ENCODE measurements at places on chromosomes 7 and 10.

DNA sequence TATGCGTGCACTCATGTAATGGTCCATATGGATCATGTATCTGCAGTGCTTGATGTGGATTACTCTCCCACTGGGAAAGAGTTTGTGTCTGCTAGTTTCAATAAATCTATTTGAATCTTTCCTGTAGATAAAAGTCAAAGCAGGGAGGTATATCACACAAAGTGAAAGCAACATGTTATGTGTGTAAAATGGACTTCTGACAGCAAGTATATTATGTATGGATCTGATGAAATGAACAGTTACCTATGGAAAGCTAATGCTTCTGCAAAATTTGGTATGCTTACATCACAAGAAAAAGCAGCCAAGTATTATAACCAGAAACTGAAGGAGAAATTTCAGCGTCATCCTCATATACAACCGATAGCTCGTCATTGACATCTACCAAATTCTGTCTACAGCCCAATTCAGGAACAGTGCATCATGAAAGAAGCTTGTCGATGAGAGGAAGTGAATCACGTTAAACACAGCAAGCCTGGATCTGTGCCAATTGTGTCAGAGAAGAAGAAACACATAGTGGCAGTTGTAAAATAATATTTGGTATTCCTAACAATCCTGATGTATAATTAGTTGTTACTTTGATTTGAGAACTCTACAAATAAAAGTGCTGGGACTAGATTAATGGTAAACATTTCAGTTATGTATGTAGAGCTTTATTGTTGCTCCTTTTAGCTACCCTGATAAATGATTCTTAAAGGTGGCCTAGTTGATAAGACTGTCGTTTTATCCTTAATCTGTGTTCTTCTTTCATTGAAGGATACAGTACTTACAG lies 14.2 kb upstream of the SYPL1 start:
- peak; percentile 79 for DNase-seq

DNA sequence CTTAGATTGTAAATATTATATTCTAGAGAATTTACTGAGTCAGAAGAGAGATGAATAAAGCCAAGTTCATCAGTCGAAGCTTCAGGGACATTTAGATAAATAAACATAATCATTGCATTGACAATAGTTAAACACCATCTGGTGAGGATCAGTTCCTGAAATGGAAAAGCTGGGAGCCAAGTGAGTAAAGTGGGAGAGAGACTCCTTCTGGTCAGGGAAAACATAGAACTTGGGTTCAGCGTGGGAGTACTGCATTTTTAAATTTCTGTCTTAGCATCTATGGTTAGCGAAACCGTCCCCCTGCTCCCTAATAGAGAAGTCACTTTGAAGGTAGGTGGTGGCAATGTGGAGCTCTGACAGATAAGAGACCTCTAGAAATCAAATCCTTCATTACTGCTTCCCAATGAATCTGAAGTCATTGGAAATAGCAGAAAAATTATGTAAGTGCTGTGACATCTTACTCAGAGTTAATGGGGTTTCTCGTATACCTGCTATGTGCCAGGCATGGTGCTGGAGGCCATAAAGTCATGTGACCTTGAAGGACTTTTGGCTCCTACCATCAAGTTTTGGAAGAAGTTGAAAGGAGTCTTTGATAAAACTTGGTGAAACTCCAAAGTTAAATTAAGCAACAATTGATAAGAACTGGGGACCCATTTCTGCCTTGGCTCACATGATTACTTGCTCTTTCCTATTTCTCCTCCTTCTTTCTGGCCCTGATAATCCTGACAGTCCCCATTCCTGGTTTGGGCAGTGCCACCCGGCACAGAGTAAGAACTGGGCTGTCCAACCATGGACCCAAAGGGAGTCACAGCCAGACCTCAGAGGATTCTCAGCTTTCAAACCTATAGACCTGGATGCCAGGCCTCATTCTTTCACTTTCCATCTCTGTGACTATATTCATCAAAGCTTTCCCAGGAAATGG lies 211.2 kb downstream of the C7orf25 start:
- DNase-seq: no peak

DNA sequence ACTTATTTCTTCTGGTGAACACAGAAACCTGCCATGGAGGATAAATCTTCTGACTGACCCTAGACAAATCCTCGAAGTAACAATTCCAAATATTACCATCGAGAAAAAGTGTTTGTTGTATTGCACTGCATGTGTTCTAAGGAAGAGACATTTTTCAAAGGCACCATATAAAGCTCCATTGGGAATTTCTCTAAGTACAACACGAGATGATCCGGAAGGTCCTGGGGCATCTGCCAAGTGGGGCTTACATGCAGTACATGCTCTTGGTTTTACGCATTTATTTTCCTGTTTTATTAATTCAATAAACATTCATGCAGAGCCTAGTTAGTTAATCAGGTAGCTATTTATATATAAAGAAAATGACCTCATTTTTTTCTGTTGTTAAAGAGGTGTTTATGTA lies 692.0 kb upstream of the IGFBP3 start:
- no peak for DNase-seq

DNA sequence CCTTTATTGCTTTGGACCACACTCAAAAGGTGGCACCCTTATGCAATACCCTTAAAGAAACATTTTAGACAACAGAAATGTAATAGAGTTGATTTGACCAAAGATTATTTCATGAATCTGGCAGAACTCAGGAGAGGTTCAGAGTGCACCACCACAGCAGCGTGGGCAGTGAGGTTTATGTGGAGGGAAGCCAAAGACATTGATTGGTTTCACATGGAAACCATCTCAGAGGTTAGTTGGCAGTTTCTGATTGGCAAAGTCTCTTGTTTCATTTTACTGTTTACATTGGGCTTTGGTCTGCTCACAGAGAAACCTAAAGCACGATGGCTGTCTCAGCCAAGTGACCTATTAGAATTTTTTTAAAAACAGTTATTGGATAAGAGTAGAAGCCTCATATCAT lies 101.3 kb downstream of the SDHAF3 start:
- no peak for DNase-seq

DNA sequence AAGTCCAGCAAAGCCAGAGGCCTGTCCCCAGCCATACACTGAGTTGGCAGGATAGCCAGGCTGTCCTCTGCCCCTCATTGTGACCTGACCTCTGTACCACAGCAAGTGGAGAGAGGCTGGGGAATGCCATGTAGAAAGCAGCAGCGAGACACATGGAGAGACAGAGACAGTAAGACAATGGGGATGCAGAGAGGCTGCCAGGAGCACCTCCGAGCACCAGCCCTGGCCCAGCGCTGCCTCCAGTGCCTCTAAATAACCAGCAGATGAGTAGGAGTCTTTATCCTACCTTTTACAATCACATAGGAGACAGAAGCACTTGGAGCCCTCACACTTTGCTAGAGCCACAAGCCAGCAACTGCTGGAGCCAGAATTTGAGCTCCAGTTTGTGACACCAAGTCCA lies 8.1 kb downstream of the GDF2 start:
- DNase-seq: no peak

DNA sequence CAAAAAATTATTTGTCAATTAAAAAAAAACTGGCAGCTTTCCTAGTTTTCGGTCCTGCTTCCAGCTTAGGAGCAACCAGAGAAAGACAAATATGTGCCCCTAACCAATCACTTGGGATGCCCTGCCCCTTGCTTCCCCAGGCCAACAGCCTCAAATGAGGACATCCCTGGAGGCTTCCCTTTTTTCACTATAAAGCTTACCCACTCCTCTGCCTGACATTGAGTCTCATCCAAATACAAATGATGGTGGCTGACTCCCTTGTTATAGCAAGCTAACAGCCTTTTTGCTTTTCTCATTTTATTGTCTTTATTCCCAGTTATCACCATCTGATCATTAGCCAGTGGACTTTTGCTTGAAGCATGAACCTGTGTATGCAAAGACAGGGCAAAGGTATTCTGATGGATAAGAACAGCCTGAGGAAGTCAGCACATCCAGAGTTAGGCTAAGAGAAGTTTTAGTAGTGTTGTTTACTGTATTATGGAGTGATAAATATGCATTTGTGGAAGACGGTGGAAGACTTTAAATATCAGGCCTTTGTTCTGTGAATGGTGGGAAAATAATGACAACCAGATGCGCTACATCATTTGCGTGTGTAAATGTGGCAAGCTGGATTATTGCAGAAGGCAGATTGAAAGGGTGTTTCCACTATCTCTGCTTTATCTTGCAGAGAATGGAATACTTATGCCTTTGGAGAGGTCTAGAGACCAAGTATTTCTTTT lies 1.7 kb upstream of the CCM2 start:
- DNase-seq: peak; percentile 25

DNA sequence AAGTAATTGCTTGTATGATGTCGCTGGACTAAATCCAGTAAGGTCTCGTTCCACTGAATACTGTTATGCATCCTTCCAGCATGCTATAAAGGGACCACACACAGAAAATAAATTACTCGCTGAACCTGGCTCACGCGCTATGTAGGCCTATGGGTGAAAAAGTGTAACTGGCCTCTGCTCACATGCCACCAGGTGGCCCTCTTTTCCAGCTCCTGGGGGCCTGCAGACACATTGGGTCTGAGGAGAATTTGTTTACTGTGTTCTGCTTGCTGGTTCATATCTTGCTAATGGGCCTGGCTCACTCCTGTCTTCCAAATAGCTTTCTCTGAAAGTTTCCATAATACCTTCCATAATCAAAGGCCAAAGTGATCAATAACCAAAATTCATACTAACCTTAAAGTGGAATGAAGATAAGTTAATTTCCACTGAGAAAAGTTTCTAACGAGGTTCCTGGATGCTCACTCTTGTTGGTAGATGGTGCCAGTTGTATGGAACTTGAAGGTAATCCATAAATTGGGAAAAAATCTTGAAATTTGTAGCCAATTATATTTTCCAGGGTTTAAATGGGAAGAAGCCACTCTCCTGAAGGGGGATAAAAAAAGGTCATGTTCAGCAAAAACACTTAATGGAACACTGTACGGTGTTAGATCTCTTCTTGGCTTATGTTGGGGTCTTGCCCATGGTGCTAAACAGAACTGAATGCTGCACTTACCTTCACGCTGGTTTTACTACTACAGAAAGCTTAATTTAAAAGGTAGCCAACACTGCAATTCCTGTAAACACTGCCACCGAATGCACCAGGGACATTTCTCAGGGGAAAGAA lies 27.0 kb upstream of the ZPBP start:
- no peak for DNase-seq

DNA sequence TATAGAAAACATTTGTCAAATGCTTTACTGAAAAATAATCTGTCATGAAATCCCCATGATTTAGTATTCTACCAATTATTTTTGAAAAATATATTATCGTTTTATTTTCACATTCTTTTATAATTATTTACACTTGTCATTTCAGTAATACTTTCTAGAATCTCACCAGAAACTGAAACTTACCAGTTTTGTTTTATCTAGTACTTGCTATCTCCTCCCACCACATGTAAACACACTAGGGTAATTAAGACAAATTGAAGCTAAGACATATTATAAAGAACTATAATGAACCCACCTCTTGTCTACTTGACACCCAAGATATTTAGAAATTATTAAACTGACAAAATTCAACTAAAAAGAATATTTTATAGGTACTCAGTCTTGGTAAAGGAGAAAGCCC lies 51.5 kb upstream of the GRM3 start:
- DNase-seq: no peak

- DNase-seq: no peak
Measured at GRCh38 chr10:126394948-126395347, 6.7 kb upstream of the ADAM12 start.

DNA sequence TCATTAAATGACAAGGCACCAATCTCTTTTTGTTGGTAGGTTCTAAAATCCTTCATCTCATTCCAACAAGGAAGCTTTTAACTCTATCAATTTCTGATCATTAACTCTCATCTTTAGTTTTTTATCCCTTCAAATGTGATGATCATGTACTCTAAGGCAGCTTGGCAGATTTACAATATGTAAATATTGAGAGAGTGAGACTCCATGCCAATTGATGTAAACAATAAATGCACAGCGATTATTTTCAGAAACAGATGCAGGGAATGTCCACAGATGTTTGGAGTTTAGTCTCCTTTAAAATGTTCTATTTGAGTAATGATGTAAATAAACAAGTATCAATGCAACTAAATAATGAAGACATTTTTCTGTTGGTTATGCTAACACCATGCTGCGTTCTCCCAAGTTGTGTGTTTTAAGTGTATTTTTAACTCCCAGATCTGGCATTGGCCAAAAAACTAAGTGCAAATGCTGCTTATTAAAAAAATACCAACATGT lies 213.8 kb downstream of the AHR start:
- no peak for DNase-seq

DNA sequence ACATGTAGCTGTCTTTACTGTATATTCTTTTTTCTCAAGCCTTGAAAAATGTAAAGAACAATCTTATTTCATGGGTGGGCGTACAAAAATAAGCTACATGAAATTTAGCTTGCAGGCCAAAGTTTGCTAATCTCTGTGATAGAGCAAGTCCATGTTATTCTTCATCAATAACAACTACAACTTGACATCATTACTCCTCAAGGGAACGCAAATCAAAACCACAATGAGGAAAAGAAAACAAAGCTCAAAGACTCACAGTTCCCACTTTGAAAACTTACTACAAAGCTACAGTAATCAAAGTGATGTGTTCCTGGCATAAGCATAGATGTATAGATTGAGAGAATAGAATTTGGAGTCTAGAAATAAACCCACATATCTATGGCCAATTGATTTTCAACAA lies 62.5 kb downstream of the GNA12 start:
- no peak for DNase-seq

DNA sequence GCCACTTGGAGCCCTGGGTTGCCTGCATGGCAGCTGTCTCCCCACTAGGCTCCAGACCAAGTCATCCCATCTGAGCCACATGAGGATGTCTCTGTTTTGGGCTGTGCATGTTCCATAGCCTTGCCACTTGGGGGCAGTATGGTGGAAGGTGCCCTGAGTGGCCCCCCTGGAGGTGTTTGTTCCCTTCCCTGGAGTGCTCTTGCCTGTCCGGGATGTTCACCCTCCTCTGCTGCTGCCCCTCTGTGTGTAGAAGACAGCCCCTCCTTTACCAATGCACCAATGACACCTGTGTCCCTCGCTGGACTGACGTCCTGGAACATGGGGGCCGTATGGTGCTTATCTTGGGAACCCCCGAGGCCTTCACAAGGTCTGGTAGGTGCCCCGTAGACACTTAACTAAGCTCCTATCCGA lies 100.2 kb downstream of the ACTR3B start:
- peak; percentile 12 for DNase-seq

DNA sequence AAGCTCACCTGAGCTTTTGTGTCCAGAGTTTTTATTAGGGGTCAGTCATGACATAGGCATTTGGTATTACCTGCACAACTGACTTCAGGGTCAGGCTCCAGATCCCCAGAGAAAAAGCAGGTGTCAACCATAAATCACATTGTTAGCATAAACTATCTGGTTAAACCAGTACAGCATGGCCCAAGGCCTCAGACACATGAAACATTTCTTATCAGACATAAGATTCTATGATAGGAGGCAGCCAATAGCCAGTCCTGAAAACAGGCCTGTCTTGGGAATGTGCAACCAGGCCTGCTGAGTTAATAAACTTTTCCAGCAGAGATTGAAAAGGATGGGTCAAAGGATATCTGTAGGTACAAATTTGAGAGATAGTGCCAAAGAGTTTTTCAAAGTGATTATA lies 116.1 kb downstream of the TPST1 start:
- no peak for DNase-seq

Measured in inflammatory macrophage (primary cell).